ENCODE measurements at places on chromosomes 3 and 15. TPM values are rescaled to one million over a fixed set of nuclear protein-coding genes. Genes with fewer than 3 reads are reported as not detected.

Gene BFSP2
- total RNA-seq: not detected

DNA sequence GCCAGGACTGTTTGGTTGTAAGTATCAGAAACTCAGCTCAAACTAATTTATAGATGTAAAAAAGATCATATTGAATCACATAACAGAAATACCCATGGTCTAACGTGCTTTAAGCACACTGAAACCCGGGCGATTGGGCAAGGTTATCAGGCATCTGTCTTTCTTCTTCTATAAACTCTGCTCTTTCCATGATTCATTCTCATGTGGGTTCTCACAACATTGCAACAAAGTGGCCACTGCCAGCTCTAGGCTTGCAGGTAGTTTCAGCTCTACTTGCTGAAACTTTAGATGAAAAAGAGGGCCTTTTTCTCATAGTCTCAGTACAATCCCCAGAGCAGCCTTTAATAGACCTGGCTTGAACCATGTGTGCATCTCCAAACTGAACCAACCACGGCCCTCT, 456.1 kb downstream of the MFSD1 start:
- DNase-seq: no peak

DNA sequence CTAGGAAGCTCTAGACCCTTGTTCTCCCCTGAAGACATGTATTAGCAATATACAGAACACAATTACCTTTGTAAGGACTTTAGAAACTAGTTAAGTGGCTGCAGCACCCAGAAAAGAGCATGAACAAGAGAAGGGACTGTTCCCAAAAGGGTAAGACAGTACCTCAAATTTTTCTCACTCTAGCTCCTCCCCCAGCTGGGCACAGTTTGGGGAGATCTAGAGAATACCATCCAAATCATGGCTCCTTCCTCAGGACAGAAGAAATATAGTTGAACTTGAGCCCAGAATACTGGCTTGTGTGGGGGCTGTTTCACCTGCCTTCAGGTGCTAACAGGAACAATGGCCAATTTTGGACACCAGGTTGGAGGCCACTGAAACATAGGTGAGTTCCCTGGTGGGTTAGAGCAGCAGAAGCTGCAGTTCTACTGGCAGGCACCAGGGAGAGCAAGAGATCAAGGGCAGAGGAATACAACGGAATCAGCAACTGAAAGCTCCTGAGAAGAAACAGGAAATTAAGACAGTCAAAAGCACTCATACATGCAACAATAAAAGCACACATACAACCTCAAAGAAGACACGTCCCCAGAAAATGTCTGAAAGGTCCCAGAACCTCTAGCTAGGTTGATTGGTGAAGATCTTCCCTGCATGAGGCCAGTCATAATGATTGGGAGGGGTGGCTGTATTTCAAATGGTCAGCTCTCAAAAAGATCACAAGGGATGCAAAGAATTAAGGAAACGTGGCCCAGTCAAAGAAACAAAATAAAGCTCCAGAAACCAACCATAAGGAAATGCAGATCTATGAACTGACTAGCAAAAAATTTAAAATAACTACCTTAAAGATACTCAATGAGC, 104.9 kb upstream of the ASB14 start:
- peak; percentile 26 for DNase-seq

DNA sequence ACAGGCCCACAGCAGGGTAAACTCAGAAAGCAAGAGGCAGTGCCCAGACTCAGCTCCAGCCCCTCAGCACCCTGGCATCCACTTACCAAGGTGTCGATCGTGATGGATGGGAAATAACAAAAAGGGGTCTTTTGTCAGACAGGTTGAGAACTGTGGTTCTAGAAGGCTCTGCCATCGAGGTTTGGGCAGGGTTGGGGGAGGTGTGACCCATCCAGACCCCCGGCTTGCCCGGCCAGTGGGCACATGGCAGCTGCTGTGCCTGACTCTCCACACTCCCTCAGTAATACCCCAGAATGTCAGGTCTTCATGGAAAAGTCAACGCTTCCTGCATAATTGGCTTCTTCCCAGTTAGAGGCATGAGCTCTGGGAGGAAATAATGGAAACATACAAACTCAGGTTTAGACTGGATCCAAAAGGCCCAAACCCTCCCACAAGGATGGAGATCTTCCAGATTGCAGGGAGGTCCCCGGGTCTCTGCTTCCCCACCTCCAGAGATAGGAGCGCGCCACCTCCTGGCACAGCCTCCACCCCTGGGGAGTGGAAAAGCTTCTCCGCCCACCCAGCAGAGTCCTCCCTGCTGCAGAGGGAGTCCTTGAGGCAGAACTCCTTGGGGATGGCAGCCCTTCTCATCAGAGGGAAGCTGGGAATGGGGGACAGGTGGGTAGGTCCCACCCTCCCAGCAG, 149.8 kb upstream of the IQSEC1 start:
- DNase-seq: no peak

DNA sequence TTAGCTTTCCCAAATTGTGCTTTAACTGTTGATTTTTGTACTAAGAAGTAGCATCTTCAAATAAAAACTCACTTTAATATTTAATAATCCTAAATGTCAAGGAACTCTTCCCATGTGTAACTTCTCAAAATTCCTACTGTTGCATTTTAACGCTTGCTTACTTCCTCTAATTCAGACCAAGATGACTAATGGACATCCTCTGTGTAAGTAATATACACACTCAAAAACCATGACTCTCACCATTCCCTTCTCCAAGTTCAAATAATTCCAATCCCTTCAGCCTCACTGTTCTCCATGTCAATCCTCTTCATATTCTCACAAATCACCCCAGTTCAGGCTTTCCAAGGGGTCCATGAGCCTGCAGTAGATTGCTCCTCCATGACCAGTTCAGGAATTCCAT, 13.0 kb downstream of the MRPL46 start:
- DNase-seq: no peak

Data from omental fat pad (tissue), 4 donors.